ENCODE measurements at places on chromosomes 2 and 18.

DNA sequence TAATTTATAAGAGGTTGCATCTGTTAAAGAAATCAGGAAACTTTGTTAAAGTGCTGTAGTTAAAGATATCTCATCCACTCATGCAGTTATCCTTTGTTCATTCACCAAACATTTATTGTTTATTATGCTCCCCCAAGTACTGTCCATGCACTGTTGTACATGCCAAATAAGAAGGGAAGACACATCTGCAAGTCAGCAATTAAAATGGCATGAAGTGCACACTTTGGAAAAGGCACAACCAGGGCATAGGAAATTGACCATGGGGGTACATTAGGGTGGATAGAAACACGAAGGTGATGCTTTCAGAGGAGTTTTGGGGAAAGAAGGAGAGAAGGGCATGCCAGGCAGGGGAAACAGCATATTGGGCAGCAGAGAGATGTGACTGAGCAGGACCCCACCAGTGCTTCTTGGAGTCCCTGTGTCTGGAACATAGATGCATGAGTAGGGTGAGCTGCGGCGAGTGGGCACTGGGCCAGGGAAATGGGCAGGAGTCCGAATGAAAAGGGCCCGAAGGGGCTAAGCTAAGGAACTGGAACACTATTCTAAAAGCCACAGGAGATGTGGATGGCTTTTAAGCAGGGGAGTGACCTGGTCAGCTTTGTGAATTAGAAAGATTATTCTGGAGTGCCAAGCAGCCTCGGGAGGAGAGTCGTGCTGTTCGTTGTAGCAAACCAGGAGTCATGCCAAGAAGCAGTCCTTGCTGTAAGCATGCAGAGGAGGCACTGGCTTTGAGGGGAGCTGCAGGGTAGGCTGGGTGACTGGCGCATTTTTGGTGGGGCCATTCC lies 316.3 kb downstream of the AGPS start:
- H3K27ac ChIP-seq: no peak overlapping the region
- H3K4me3 ChIP-seq: no peak overlapping the region
- H3K4me1 ChIP-seq: no peaks in the 10 kb centered on the region
- no peaks in the 10 kb centered on the region for H3K27me3 ChIP-seq

DNA sequence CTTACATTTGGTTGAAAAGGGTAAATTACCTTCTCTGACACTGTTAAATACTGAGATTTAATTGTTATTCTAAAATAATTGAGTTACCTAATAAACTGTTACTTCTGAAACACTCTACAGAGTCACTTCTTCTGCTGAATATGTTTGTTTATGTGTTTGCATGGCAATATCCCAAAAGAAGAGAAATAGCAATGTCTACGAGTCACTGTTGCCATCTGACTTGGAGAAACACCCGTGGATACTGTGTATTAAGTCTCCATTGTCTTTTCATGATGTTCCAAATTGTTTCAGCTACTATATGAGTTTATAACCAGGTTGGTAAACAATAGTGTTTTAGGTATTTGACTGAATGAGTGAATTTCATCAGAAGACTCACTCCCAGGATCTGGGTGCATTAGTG lies 754.2 kb upstream of the ID2 start:
- H3K27ac ChIP-seq: no peak overlapping the region
- no peaks in the 10 kb centered on the region for H3K27me3 ChIP-seq
- H3K4me1 ChIP-seq: no peaks in the 10 kb centered on the region

DNA sequence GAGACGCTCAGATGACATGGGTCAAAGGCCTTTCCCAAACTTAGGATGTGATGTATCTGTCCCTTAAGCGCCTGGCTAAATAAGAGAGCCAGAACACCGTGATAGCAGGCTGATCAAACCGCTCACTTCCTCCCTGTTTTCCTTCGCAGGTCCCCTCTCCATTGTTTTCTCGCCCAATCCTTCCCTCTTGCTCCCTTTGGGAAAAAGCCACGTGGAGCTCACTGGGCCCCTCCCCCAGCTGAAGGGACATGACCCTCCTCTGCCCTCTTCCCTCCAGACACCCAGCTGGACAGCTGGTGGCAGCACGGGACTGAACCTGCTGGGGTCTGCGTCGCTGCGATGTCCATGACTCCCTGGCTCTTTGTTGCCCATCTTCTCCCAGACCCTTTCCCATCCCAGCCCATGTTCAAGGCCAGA lies 201.7 kb downstream of the TNS1 start:
- H3K4me3 ChIP-seq: no peak overlapping the region
- H3K27ac ChIP-seq: no peak overlapping the region
- H3K4me1 ChIP-seq: peaks cover 17% of the 10 kb centered on the region
- H3K36me3 ChIP-seq: no peaks in the 10 kb centered on the region

GRCh38 chr2:56049233-56049845 lies 125.8 kb upstream of the EFEMP1 start:
- H3K36me3 ChIP-seq: no peaks in the 10 kb centered on the region
- H3K4me1 ChIP-seq: no peaks in the 10 kb centered on the region
- H3K4me3 ChIP-seq: no peak overlapping the region
- no peaks in the 10 kb centered on the region for H3K27me3 ChIP-seq
- no peak overlapping the region for H3K27ac ChIP-seq

All from activated B cell treated with CpG ODN at 0.5 μM for 24 hours (primary cell).